ENCODE measurements at places on chromosomes 11 and 22. TPM values are rescaled to one million over a fixed set of nuclear protein-coding genes. Genes with fewer than 3 reads are reported as not detected.

GRCh38 chr11:122632181-122632824 is 23.2 kb upstream of the UBASH3B start:
- no peak for DNase-seq

GRCh38 chr22:35023692-35024363 is 42.1 kb upstream of the ISX start:
- DNase-seq: no peak

DNA sequence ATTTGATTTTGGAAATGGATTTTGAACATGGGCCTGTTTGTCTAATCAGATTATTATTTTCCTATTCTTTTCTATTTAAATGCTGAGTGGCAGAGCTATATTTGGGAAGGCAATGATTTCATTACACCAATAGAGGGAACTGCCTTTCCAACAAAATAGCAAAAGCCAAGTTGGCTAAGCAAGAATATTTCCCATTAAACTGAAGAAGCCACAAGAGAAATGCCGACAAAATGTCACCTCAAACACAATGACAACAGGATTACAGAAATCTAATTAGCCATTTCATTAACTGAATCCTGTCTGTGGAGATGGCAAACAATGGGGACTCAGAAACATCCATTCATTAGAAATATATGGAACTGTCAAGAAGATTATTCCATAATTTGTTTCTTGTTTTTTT is 1593.1 kb upstream of the RAG2 start:
- DNase-seq: no peak

GRCh38 chr11:79332017-79332416 is 108.8 kb downstream of the TENM4 start:
- no peak for DNase-seq

DNA sequence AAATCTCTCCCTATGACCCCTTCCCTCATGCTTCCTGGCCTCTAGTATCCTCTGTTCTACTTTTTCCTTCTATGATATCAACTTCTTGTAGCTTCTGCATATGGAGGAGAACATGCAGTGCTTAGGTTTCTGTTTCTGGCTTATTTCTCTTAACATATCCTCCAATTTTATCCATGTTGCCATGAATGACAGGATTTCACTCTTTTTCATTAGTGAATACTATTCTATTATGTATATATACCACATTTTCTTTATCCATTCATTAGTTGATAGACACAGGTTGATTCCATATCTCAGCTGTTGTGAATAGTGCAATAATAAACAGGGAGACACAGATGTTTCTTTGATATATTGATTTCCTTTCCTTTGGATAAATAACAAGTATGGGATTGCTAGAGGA is 123.3 kb upstream of the SESN3 start:
- no peak for DNase-seq

DNA sequence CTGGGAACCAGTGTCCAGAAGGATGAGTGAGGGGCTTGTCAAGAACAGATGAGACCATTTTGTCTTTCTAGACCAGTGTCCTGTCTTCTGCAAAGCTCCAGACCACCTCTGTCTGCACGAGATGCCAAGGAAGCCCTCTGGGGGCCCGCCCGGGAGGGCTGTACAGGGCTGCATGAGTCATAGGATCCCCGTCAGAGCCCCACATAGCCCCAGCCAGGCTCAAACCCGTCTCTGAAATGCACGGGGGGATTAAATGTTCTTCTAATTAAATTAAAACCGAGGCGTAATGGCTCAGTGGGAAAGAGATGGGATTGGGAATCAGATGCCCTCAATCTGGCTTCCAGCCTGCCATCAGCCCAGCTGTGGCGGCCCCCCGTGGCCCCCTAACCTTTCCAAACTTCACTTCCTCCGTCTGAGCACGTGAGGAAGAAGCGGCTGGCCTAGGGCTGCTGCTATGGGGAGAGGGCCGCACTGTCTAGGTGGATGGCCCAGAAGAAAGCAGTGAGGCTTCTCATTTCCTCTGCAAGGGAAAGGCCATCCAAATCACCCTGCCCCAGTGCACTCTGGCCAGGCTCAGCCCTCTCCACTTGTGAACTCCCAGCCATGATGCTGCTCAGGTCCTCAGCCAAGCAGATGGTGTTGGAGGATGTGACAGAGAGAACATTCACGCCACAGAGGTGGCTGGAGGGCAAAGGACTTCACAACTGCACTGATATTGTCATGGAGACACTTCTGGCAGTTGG is 32.8 kb downstream of the KCNQ1OT1 start:
- peak; percentile 49 for DNase-seq

DNA sequence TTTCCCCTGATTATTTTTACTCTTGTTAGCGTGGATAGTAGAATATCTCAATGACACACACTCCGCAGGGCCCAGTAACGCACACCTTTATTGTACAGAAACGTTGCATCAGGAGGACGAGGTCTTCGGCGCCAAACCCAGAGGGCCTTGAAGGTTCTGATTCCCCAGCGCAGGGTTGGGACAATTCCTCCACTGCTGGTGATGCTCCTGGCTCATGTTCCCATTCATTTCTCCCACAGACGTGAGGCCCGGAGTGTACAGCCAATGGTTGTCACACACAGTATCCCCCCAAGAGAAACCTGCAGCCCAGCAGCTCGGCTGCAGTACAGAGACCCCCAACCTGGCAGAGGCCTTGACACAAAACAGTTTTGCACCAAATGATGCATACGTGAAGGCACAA is 6.1 kb upstream of the ANO1 start:
- DNase-seq: no peak

The CD248 gene
- total RNA-seq: 7.6 TPM

The P2RX3 gene
- not detected for total RNA-seq

Data from right atrium auricular region (tissue), 2 donors.